ENCODE measurements at places on chromosomes 16 and 17. TPM values are rescaled to one million over a fixed set of nuclear protein-coding genes. Genes with fewer than 3 reads are reported as not detected.

GRCh38 chr16:77937473-77938149 lies 84.7 kb upstream of the CLEC3A start:
- no peak for DNase-seq

The GPRC5B gene
- polyA plus RNA-seq, result 0.13 TPM

The ITGAL gene
- polyA plus RNA-seq, result 0.27 TPM

- DNase-seq, result no peak
These were observed 19.7 kb downstream of the SRCIN1 start for GRCh38 chr17:38585918-38586529.

- DNase-seq, result peak; percentile 36
These were observed 241.2 kb downstream of the FOXL1 start for GRCh38 chr16:86819533-86819892.

GRCh38 chr17:3983606-3984484 lies 19.6 kb upstream of the ATP2A3 start:
- DNase-seq, result peak; percentile 55

DNA sequence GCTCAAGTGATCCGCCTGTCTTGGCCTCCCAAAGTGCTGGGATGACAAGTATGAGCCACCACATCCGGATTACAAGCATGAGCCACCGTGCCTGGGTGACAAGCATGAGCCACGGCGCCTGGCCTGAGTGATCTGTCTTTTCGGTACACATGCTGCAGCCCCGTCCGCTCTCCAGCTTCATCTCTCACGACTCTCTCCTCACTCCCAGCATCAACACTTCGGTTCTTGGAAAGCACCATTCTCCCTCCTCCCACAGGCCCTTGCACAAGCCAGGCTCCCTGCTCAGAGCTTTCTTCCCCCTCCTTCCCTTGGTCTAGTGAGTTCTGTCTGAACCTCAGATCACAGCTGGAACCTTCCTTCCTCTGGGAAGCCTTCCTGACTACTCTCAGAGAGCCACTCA lies 6.5 kb upstream of the NCBP3 start:
- DNase-seq, result no peak

The TMIGD1 gene
- polyA plus RNA-seq, result not detected

The ARHGAP23 gene
- 6.6 TPM for polyA plus RNA-seq

DNA sequence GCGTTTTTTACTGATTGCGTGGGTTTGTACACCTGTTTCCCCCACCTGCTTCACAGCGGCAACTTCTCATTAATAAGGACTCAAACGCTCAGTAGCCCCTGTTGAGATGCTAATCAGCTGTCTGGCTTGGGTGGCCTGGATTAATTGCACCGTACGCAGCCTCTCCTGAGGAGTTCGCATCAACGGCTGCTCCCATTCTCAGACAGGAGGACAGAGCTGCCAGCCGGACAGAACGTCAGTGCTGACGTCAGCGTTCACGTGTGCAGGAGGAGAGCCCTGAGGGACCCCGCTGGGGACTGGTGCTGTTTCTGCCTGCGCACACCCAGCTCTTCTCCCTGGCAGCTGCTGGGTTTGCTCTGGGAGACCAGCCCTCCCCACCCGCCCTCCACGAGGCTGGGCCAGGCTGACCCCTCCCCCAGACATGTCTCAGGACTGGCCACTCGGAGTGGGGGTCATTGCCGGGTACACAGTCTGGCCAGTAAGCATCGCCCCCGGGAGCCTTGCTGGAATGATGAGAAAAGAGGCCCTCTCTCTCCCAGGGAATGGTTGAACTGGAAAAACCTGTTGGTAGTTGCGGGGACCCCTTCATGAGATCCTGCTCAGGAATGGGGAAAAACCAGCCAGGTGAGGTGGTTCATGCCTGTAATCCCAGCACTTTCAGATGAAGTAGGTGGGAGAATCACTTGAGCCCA lies 5.7 kb upstream of the BANP start:
- peak; percentile 58 for DNase-seq

The NPIPA7 gene
- 3.1 TPM for polyA plus RNA-seq

DNA sequence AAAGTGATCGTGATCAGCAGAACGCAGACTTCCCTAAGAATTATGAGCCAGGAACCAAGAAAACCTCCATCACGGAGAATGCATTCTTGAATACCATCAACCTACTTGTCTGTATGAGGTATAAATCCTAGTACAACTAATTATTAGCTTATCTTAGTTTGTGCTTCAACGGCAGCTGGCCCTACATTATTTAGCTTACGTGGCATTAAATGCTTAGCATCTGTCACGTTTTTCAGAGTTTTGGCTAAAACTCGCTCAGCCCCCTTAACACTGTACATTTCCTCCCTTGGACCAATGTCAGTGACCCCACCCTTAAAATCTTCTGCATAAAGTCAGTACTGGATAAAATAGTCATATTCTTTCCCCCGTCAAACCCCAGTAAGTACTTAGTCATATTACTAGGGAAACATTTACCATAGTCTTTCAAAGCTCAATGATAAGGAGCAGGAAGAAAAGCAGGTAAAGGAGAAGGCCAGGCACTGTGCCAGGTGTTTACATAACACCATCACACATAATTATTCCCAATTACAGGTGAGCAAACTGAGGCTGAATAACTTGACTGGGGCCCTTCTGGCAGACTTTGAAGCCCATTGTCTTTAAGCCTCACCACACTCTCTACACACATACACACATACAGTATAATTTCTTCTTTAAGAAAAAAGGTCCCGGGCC lies 16.6 kb upstream of the TXNDC11 start:
- no peak for DNase-seq

- DNase-seq, result peak; percentile 84
These were observed 6.8 kb downstream of the ZNF267 start for GRCh38 chr16:31880322-31880979.

The KRT17 gene
- 1.4 TPM for polyA plus RNA-seq

DNA sequence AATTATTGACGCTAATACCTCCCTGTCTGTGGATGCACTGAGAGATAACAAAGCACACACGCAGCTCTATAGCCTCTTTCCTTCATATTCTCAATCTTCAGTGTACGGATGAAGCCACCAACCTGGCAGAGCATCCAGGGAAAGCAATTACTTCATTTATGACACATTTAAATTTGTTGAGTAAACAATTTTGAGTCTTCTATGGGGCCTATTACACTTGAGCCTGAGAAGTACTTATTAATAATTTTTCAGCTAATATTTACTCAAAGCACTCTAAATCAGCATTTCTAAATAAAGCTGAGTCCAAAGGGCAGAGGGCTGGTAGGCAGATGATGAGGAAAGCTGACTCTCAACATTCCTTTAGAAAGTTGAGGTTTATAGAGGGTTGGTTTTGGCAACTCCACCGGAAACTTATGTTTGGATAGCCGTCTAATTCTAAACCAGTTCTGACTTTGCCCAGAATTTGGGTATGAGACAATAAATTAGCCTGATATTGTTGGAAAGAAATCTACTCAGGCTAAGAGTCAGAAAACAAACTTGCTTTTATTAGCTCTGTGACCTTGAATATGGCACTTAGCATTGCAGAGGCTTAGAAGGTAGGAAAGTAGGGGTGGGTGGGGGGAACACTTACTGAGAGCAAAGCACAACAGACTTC lies 643.5 kb downstream of the CDH11 start:
- peak; percentile 86 for DNase-seq

The TBC1D3D gene
- polyA plus RNA-seq, result not detected

DNA sequence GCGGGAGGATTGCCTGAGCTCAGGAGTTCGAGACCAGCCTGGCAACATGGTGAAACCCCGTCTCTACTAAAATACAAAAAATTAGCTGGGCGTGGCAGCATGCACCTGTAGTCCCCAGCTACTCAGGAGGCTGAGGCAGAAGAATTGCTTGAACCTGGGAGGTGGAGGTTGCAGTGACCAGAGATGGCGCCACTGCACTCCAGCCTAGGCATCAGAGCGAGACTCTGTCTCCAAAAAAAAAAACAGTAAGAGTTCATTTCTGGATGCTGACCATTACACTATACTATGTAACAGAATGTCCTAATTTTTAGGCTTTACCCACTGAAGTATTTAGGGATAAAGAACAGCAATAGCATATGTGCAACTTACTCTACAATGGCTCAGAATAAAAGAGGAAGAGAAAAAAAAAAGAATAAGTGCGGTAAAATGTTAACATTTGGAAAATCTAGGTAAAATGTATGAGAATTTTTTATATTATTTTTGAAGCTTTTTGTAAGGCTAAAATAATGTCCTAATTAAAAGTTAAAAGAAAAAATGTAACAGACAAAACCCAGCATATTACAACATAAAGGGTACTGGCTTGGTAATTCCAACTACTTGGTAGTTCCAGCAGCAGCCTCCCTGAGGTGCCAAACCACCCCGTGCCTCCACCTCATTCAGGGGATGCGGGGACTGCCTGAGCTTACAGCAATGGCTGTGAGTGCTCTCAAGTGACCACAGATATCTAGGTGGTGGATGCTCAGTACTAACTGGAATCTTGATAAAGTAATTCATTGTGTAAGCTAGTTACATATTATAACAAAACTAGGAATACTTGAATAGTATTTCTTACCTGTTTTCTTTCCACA lies 10.9 kb downstream of the COPS3 start:
- no peak for DNase-seq

DNA sequence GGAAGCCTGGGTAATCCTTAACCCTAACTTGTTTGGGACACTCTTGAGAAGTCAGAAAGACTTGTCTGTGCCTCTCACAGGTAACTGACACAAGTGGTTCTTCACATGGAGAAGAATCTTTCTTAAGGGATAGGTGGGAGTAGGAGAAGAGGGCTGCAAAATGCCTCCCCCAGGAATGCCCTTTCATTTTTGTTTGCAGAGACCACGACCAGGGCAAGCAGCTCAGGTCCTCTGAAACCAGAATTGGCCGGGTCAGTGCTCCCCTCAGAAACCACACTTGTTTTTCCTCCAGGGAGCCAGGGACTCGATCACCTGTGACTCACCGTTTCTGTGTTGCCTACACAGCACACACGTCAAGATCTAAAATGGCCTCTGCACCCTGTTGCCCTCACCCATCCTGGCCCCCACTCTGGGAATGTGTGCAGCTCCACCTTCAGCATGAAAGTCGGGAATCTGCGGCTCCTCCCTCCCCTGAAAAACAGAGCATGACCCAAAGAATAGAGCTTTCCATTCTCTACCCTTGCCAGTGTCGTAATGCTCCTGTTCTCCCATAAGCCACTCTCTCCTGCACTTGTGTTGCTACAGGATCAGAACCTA lies 36.1 kb downstream of the HNF1B start:
- DNase-seq, result peak; percentile 47

DNA sequence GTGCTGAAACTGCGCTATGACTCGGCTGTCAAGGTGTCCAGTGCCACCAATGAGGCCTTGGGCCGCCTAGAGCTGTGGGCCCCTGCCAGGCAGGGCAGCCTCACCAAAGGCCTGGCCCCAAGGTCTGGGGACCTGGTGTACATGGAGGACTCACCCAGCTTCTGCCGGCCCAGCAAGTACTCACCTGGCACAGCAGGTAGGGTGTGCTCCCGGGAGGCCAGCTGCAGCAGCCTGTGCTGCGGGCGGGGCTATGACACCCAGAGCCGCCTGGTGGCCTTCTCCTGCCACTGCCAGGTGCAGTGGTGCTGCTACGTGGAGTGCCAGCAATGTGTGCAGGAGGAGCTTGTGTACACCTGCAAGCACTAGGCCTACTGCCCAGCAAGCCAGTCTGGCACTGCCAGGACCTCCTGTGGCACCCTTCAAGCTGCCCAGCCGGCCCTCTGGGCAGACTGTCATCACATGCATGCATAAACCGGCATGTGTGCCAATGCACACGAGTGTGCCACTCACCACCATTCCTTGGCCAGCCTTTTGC lies 25.0 kb downstream of the WNT9B start:
- no peak for DNase-seq

GRCh38 chr17:1055751-1056645 lies 59.1 kb downstream of the TIMM22 start:
- peak; percentile 69 for DNase-seq

Data from GM23248 (cell line).